ENCODE measurements at places on chromosomes 12 and 14. TPM values are rescaled to one million over a fixed set of nuclear protein-coding genes. Genes with fewer than 3 reads are reported as not detected.

DNA sequence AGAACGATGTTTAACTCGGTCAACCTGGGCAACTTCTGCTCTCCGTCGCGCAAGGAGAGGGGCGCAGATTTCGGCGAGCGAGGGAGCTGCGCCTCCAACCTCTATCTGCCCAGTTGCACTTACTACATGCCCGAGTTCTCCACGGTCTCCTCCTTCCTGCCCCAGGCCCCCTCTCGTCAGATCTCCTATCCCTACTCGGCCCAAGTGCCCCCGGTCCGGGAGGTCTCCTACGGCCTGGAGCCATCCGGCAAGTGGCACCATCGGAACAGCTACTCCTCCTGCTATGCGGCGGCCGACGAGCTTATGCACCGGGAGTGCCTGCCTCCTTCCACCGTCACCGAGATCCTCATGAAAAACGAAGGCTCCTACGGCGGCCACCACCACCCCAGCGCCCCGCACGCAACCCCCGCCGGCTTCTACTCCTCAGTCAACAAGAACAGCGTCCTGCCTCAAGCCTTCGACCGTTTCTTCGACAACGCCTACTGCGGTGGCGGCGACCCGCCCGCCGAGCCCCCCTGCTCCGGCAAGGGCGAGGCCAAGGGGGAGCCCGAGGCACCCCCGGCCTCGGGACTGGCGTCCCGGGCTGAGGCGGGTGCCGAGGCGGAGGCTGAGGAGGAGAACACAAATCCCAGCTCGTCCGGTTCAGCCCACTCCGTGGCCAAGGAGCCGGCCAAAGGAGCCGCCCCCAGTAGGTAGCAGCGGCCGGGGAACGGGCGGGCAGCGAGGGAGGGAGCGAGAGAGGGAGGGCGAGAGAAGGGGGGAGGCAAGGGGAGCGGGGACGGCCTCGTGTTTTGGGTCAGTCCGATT lies 513 bp downstream of the HOXC11 start:
- no peak overlapping the region for H3K27ac ChIP-seq
- DNase-seq = no peak
- H3K4me3 ChIP-seq = no peak overlapping the region

DNA sequence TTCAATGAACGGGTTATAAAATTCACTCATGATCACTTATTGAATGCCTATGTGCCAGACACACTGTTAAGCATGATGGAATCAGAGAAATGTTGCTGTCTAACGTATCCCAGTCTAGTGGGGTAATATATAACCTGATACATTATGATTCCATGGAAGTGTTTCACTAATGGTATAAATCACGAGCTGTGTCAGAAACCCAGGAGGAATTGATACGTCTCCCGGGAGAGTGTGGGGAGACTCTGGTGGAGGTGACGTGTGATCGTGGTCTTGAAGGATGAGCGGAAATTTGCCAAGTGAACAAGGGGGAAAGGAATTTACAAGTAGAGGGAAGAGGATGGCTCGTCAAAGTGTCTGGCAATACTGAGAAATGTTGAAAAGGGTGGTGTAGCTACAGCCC lies 26.5 kb downstream of the MANSC1 start:
- DNase-seq = no peak
- peaks cover 16% of the 10 kb centered on the region for H3K4me1 ChIP-seq
- H3K4me3 ChIP-seq = no peak overlapping the region

The CCDC88C gene
- total RNA-seq = 85.5 TPM

- no peaks in the 10 kb centered on the region for H3K27me3 ChIP-seq
- no peak overlapping the region for H3K27ac ChIP-seq
- no peak overlapping the region for H3K4me3 ChIP-seq
- peaks cover 2% of the 10 kb centered on the region for H3K4me1 ChIP-seq
Measured at GRCh38 chr12:21221072-21221471, 90.1 kb downstream of the SLCO1B1 start.
